EH (cell line): ENCODE measurements at places on chromosomes 2 and 18.
A peak's percentile ranks its signal among the peaks of the same experiment; 100 is the strongest.

- DNase-seq = peak; percentile 33
Measured at GRCh38 chr2:152613235-152613634, 104.0 kb downstream of the PRPF40A start.

DNA sequence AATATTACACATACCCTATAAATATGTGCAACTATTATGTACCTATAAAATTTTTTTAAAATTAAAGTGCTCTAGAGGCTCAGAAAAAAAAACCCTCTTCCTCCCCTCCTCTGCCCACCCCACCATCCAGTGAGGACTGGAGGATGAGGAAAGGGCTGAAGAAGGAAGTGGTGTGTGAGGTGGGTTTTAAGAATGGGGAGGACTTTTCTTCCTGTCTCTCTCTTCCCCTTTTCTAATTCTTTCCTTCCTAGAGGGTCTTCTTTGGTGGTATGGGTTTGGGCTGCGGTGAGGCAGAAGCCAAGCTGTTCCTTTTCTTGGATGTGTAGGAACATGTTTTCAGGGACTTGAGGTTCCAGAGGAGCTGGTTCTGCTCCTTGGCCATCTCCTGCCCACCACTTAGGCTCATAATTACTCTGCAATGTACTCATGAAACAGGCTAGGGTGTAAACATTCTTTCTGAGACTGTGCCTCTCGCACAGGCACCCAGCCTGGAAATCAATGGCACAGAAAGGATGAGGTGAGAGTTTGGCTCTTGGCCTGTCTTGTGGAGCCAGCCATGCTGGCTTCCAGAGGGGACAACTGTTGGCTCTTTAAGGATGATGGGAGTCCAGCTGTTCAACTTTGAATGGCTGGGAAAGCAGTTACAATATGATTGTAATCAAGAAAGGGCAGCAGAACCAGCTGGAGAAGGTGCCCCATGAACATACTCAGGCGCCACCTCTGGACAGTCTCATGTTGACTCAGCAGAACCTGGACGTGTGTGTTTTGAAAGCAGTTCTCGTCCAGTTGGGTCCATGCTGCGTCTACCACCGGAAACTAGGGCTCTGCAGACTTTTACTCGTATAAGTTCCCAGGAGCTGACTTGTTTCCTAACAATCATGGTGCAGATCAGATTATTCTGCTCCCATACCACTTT, 38.3 kb downstream of the IL1RL2 start:
- DNase-seq = no peak

GRCh38 chr2:97693476-97693875, 19.9 kb upstream of the ZAP70 start:
- peak; percentile 55 for DNase-seq

GRCh38 chr2:181468811-181469210, 11.6 kb downstream of the ITGA4 start:
- peak; percentile 19 for DNase-seq

GRCh38 chr2:61493523-61493942, 22.6 kb upstream of the USP34 start:
- peak; percentile 46 for DNase-seq

- no peak for DNase-seq
Measured at GRCh38 chr2:228678110-228678509, 496.6 kb upstream of the SPHKAP start.

DNA sequence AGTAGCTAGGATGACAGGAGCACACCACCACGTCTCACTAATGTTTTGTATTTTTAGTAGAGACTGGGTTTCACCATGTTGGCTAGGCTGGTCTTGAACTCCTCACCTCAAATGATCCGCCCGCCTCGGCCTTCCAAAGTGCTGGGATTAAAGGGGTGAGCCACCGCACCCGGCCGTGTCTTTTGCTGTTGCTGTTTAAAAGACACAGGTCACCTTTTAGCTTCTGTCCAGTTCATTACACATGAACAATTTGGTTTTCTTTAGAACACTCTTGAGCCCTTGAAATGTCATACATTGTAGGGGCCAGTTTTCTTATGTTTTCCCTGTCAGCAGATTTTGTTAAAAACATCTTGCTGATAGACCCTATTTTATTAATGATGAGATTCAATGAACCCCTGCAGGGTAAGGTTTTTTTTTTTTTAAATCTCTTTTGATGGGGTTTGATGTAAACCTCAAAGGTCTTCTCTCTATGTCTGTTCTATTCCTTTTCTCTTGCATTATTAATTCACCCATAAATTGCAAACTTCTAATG, 61.0 kb upstream of the AGPS start:
- no peak for DNase-seq

DNA sequence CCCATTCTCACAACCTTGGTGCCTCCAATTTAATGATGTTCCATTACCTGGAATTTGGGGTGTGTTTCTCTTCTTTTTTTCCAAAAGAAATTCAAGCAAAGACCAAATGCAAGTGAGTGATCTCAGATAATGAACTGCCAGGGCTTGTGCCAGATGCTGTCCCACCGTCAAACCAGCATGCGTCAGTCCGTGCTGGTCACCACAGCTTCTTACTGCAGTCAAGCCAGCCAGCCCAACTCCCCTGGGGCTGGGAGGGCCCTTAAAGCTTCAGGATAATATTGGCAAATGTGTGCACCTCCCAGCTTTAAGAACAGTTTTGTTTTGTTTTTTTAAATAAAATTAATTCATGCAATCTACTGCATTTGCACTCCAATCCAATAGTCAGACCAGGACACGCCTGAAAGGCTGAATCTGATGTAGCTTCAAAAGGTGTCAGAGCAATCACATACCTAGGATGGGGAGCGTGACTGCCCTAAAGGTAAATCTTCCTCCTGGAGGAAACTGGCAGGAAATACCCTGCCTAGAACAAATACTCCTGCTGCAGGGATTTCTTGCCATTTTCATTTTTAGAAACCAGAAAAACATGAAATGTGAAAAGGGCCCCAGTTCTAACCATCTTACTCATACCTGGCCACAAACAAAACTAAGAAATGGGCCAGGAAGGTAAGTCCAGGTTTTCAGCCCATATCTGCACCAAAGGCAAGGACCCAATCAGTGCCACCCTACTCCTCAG, 26.8 kb upstream of the SP3 start:
- peak; percentile 40 for DNase-seq

DNA sequence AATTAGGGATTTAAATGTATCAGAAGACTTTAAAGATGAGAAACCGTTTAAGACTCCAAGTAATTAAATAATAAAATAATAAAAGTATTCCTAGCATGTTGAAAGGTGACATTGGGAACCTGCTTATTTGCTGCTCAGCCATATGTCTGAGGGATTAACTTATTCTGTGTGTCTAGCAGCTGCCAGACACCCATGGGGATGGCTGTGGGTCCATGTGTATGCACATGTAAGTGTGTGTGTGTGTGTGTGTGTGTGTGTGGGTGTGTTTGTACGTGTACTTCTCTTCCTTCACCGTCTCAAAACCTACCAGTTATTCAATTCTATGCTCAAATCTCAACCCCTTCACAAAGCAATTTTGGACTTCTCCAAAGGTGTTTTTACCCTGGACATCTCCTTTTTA, 124.5 kb downstream of the SETBP1 start:
- DNase-seq = no peak

- no peak for DNase-seq
Measured at GRCh38 chr2:101114815-101115214, 36.4 kb downstream of the TBC1D8 start.

GRCh38 chr2:213545964-213546475, 261.8 kb downstream of the SPAG16 start:
- DNase-seq = no peak

- peak; percentile 84 for DNase-seq
Measured at GRCh38 chr2:158953926-158954763, 14.3 kb upstream of the TANC1 start.

DNA sequence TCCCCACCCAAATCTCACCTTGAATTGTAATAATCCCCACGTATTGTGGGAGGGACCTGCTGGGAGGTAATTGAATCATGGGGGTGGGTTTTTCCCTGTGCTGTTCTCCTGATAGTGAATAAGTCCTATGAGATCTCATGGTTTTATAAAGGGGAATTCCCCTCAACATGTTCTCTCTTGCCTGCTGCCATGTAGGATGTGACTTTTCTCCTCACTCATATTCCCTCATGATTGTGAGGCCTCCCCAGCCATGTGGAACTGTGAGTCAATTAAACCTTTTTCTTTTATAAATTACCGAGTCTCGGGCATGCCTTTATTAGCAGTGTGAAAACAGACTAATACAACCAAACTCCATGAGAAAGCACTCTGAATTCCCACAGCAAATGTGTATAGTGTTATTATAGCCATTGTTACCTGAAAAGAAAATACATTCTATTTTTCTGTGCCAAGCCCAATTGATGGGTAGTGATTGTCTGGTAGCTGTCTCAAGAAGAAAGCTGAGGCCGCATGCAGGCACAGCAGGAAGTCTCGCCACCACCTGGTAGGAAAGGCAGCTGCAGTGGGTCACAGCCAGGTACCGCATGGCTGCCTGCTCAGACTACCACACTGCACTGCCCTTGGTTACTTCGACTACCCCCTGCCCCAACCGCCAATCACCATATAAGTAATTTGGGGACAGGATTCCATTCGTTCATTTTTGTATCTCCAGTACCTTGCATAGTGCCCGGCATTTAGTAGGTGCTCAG, 10.3 kb upstream of the ZBTB7C start:
- DNase-seq = no peak

DNA sequence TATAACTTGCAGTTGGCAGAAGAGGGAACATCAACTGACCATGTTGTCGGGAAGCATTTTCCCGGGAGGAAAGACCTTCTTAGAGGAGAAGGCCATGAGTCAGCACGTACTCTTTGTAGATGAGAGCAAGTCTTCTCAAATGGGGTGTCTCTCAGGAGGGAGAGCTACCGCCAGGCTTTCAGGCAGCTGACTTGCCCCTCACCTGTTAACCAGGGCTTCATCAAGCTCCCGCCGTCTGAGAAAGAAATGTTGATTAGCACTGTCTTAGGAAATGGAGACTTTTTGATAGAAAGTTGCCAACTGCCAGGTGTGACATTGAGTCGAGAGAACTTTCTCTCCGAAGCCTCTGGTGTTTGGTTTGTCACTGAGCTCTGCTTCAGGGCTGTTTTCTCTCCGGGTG, 196.1 kb downstream of the ZNF407 start:
- DNase-seq = no peak

GRCh38 chr2:6011921-6012320, 319.7 kb downstream of the SOX11 start:
- no peak for DNase-seq

DNA sequence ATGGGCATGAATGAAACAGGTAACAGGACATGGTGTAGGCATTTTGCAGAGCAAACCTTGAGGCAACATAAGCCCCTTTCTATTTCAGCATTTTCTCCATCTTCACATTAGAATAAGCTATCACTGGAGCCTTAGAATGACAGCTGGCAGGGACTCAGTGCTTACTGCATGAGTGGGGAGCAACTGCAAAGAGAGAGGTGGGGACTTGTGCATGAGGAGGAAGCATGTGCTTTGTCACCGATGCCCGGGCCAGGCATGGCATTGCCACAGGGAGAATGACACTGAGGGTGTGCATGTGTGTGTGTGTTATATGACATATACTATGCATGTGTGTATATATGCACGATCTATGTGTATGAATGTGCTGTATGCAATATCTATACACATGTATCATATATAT, 258.2 kb upstream of the RAB6C start:
- no peak for DNase-seq
